NCI-H2227 treated with DMSO at 0.1 percent for 48 hours (cell line): ENCODE measurements at places on chromosomes 5 and 9.

DNA sequence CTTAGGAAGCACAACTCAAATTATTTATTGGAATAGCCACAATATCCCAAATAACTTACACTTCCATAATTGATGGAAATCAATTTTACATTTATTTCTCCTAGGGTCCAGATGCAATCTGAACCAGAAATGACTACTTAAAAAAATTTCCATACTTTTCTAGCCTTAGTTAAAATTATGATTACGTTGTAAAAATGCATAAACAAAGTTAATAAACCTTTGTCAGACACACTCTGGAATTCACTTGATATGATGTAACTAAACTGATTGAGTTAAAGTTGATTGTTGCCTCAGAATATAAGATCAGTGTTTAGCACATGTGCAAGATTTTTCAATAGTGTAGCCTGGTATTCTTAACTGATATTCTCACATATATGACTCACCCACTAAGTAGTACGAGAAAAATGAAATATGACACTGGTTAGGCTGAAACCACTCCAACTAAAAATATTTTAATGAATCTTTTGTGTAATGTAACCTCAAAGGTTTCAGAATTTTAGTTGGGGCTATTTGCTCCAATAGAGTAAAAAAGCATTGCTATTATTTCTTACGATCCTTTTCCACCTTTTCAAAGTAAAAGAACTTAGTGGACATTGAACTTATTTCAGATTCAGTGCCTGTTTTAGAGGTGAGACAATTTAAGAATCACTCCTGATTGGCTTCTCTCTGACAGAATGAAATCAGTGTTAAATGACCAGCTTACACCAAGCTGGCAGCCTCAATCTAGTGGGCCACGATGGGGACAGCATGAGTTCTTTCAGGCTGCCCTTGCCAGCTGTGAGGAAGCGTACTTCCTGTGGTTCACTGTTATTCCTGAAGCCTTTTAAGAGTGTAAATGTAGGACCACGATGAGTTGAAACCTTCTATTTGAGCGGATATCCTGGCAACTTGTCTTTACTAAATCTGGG lies 277.2 kb upstream of the CDH9 start:
- DNase-seq, result no peak

- DNase-seq, result no peak
Observed at GRCh38 chr5:172607213-172607793, 33.8 kb upstream of the NEURL1B start.

- no peak for DNase-seq
Observed at GRCh38 chr5:142636698-142637324, 49.1 kb downstream of the FGF1 start.

GRCh38 chr9:35673132-35674024 lies at the start of gene CA9:
Gene CA9 (plus strand): TSS chr9:35673928. CDS start chr9:35673960, 32 bp downstream.
- no peak for DNase-seq

DNA sequence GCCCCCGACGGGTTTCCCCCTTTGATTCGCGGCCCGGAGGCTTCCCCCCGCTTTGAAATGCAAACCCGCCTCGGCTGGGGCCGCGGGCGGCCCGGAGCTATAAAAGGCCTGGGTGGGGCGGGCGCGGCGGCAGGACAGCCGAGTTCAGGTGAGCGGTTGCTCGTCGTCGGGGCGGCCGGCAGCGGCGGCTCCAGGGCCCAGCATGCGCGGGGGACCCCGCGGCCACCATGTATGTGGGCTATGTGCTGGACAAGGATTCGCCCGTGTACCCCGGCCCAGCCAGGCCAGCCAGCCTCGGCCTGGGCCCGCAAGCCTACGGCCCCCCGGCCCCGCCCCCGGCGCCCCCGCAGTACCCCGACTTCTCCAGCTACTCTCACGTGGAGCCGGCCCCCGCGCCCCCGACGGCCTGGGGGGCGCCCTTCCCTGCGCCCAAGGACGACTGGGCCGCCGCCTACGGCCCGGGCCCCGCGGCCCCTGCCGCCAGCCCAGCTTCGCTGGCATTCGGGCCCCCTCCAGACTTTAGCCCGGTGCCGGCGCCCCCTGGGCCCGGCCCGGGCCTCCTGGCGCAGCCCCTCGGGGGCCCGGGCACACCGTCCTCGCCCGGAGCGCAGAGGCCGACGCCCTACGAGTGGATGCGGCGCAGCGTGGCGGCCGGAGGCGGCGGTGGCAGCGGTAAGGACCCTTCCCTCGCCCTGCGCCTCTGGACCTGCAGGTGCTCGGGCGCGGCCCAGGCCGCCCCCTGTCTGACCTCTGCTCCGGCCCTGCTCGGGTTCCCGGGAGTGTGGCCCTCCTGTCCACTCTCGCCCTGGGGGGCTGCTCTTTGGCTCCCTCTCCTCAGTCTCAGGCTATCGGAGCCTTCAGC lies at the start of gene CDX1:
Gene CDX1, plus strand, starts transcription at position 129 of the 862 bp plus-strand sequence. Its CDS starts 99 bp downstream, at position 228.
- no peak for DNase-seq
